WERI-Rb-1 (cell line): ENCODE measurements at places on chromosomes 3 and 15.
A peak's percentile ranks its signal among the peaks of the same experiment; 100 is the strongest.

GRCh38 chr15:67365994-67366393, 111.4 kb downstream of the IQCH start:
- no peak for DNase-seq

DNA sequence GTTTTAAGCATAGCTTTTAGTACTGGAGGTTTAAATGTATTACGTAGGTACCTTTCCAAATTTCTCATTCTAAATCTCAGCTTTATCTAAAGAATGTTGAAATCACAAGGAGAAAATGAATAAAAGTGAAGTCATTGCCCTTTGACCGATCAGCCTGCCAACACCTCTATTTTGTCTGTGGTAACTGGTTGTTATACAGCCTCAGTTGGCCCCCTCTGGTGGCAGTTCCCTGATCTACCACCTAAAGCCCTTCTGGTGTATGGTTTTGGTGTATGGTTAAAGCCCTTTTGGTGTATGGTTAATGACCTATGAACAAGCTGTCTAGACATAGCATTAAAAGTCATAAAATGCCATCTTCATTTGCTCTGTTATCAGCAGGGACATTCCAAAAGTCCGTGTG, 378.2 kb upstream of the AZI2 start:
- peak; percentile 74 for DNase-seq

DNA sequence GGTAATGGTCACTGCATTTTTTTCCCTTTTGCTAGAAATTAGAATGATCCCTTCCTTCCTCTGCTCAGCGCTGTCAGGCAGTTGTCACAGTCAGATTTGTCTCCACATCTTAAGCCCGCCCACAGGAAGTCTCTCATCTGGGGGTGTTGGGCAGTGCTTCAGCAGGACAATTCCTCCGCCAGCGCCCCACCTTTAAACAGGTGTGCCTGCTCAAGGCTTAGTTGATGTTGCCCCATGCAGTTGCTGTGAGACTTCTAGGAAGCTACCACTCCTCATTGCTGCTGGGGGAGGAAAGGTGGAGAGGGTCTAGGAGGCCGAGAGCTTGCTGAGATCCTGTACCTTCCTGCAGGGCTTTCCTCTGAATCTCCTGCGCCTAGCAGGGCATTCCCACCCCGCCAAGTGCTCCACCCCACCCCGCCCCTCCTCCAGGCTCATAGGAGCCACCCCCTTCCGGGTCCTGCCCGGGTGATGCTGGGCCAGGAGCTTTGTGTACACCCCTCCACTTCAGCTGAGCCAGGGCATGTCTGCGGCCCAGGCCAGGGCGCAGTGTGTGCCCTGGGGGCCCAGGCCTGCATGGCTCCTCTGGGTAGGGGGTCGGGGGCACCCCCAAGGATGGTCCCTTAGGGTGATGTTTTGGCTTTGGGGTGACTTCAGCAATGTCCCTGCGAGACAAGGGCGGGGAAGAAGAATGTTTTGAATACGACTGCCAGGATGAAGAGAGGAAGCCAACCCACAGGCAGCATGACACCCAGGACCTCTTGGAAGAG, 68.7 kb downstream of the TRAK1 start:
- peak; percentile 89 for DNase-seq

DNA sequence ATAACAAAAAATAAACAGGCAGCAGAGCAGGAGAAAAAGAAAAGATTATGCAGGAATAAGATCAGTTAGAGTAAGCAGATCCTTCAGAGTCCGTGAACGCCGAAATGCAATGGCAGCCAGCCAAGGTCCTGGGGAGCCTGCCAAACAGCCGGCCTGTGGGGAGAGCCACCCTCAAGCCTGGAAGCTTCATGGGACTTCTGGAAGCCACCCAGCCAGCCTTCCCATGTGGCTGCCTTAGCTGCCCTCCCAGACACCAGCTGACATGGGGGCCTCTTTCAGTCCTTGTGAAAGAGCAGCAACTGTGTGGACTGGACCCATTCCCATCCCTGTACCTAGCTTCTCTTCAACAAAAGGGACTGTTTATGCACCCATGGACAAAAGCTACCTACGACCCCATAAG, 64.9 kb upstream of the RAD18 start:
- DNase-seq, result no peak

- DNase-seq, result no peak
Observed at GRCh38 chr3:38222032-38222634, 43.5 kb upstream of the SLC22A13 start.

- DNase-seq, result no peak
Observed at GRCh38 chr3:194046995-194047645, 88.8 kb upstream of the HES1 start.

DNA sequence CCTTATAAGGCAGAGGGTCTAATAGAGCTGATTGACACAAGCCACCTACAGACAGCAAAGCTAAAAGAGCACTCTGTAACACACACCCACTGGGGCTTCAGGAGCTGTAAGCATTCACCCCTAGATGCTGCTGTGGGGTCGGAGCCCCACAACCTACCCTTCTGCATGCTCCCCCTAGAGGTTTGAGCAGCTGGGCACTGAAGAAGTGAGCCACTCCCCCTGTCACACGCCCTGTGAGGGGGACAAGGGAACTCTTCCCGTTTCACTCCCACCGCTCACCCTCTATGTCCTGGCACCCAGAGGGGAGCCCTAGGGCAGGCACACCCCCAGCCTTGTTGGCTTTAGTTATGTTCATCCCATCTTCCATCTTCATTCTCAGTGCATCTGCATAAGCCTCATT, 9.4 kb upstream of the CSTA start:
- no peak for DNase-seq

DNA sequence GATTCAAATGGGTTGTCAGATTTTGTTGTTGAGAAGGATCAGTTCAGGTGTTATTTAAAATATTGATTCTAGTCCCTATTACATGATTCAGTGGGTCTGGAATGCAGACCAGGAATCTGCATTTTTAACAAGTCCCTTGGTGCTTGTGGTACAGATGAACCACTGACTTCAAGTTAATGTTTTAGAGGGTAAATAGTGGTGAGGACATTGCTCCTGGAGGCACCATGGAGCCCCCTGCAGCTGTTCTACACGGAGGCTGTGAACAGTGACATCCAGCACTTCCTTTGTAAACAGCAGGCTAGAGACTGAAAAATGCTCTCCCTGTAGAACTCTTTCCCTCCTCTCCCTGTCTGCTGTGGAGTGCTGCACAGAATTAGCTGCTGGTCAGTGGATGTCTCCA, 4.8 kb upstream of the FSIP1 start:
- no peak for DNase-seq

GRCh38 chr3:136192831-136193230, 3.3 kb downstream of the MSL2 start:
- DNase-seq, result no peak

DNA sequence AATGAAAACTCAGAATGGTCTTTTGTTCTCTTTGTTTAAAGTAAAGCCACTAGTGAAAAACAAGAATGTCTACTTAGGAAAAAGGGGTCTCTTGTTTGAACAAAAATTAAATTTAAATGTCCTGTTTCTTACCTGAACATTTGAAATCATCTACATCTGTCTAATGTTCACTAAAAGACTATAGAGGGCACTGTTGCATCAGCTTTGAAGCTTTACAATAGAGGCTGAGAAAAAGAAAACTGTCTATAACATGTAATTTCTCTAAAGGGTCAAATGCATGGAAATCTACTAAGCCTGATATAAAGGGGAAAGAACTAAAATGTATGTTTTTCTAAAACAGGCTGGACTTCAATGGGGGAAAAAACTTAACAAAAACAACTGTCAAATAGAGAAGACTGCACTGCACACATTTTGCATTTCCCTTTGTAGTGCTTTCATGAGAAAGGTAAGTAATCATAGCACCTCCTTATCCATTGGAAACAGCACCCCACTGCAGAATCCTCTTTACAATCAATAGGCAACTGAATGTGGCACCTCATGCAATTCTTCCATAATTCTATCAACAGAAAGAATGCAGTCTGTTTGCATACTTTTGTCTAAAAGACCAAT, 26.3 kb downstream of the DPH6 start:
- no peak for DNase-seq

DNA sequence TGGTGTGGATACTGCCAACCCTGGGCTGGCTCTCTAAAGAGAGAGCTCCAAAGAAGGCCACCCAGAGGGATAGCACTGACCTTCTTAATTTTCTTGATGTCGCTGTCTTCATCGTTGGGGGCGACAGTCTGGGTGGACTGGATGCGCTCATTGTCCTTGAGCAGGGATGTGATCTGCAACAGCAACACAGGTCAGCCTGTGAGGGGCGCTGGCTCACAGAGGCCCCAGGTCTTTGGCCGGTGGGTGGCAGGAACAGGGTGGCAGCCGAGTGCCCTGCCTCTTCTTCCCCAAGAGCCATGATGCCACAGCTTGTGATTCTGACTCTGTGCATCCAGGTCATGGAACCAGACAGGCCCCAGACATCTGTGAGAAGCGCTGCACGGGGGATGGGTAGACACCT, 41.2 kb downstream of the RASGRF1 start:
- peak; percentile 33 for DNase-seq

- DNase-seq, result peak; percentile 12
Observed at GRCh38 chr15:38253351-38253781, 730 bp downstream of the SPRED1 start.

DNA sequence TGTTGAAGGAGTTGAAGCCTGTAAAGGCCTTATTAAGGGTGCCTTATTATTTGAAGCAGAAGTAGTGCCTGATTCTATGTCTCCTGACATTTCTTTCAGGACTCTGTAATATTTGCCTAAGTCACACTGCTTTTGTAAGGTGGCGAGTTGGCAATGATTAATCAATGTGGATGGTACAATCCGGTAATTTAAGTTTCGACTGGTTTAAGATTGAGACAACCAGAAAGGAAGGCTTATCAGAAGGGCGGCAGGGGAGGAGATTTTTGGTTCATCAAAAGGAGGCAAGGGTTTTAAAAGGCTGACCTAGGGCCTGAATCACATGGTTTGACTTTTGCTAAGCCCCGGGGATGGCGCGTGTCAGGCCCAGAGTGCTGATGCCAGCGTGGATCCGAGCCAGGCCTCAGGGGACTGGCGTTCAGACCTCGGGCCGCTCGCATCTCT, 830 bp upstream of the RNF13 start:
- DNase-seq, result no peak

DNA sequence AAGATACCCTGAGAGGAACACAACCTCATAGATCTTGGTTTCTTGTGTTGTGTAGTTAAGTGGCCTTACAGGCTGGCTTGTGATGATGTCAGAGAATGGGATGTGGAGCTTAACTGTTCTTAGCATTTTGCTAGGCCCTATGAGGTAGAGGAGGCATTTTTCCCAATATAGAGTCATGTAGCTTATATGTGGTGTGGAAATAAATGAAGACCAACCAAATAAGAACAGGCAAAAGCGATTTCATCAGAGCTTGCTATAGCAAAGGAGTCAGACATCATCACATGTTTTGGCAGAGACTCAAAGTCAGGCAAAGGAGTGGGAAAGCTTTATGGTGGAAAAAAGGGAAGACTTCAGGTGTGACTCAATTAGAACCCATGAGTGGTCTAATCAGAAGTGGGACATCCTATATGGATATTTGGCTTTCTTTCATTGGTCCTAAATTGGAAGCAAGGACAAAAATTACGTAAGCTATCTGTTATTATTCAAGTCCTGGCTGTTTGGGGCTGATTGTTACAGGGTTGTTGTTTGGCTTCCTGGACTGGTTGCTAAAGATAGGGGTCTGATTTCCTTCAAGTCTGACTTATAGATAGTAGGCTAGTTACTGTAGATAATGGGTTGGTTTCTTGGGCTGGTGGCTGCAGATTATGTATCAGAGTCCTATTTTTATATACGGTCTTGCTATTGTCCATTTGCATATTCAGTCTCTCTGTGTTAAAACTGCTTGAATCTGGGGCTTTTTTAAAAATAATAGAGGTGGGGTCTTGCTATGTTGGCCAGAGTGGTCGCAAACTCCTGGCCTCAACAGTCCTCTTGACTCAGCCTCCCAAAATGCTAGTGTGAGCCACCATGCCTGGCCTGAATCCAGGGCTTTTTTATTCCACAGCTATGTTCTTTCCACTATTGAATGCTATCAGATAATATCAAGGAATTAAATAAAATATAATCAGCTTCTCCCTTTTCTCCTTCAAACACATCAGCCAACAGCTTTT, 30.3 kb upstream of the SETD2 start:
- DNase-seq, result no peak

DNA sequence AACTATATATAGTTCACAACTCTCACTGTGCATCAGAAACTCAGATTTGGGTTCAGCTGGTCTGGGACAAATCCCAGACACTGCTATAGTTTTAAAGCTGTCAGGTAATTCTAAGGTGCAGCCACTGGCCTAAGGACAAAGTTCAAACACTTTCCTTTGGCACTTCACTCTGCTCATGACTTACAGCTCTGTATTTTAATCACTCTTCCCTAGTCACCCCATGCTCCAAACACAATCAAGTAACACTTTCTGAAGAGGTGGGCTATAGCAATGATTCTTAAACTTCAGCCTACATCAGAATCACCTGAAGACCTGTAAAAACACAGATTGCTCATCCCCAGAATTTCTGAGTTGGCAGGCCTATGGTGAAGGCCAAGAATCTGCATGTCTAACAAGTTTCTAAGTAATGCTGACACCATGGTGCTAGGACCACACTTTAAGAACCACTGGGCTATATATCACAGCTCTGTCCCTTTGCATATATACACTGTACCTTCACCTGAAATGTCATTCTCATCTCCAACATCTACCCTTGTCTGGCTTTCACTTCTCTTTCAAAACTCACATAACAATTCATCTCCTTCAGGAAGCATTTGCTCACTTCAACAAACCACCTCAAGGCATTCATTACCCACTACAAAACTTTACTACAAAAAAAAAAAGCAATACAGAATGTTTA, 21.4 kb downstream of the STAG1 start:
- no peak for DNase-seq

GRCh38 chr15:91508633-91509032, 344.9 kb upstream of the SLCO3A1 start:
- DNase-seq, result no peak

DNA sequence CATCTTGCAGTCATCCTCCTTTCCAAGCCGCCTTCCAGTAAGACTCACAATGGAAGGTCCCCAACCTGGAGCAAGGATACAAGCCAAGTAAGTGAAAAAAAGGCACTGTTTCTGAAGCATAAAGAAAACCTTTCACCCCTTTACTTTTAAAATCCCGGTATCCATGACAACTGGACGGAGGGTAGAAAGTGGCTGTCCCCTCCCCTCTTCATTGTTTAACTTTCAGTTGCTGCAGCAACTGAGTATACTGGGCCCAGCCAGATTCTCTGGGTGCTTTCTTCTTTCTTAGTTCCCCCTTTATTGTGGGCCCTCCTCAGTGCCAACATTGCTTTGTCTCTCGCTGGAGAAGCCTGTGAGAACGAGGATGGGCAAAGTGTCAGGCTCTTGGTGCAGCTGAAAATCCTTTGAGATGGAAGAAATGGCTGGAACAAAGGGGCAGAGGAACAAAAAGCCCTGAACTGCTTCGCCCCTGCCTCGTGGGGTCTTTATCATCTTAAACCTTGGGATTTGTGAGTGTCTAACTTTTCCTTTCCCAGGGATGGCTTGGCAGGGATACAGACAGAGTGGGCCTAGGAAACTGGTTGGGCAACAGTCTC, 224.0 kb upstream of the RGMA start:
- no peak for DNase-seq

DNA sequence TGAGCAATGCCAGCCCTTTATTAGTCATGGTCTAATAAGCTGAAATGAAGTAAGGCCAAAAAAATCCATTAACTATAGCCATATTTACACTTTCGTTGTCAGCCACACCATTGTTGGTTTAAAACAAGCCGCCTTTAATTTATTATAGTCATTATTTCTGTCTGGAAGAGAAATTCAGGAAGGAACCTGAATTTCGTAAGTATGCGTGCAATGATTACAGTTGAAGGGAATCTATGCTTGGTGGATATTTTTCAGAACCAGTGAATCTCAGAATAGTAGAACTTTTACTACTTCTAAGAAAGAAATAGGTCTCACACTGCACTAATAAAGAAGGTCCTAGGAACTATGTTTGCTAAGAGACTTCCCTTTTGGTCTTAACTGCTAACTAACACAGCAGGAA, 59.1 kb downstream of the FAM43A start:
- DNase-seq, result no peak

GRCh38 chr15:87672309-87673288, 583.9 kb downstream of the NTRK3 start:
- peak; percentile 61 for DNase-seq
